NCI-H2171 treated with DMSO at 0.1 percent for 48 hours (cell line): ENCODE measurements at places on chromosomes 4 and X.
A peak's percentile ranks its signal among the peaks of the same experiment; 100 is the strongest.

- peak; percentile 6 for DNase-seq
Observed at GRCh38 chrX:131675596-131676194, 131.8 kb downstream of the OR13H1 start.

DNA sequence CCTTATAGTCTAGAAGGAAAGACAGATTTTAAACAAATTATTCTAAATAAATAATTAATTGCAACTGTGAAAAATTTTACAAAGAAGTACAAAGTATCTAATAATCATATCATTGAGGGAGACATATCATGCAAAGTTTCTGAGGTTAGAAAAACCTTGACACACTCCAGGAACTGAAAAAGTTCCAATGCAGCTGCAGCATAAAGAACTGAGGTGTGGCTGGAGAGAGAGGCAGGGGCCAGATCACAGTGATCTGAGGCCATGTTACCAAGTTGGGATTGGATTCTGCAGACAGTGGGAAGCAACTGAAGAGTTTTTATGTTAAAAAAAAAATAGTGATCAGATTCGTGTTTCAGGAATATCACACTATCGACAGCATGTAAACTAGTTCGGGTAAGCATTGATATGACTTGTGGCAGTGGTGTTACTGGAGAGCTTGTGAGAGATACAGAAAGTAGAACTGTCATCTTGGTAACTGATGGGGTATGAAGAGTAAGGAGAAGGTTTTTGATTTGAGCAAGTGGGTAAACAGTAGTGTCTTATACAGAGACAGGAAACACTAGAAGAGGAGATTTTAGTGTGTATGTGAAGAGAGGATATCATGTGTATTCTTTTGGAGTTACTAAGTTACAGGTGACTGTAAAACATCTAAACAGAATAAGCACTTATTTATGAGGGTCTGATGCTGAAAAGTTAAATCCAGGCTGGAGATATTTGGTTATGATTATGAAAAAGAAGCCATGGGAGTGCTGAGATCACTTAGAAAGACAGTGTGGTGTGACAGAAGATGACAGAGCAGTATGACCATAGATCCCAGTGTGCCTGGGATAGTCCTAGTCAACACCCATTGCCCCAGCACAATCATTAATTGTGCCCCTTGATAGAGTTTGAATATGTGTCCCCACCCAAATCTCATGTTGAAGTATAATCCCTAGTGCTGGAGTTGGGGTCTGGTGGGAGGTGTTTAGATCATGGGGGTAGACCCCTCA lies 15.6 kb upstream of the SPRY1 start:
- no peak for DNase-seq

- DNase-seq = no peak
Observed at GRCh38 chrX:116009861-116010710, 160.5 kb upstream of the AGTR2 start.

GRCh38 chr4:80215449-80216052 lies 18.2 kb downstream of the PRDM8 start:
- DNase-seq = peak; percentile 66

DNA sequence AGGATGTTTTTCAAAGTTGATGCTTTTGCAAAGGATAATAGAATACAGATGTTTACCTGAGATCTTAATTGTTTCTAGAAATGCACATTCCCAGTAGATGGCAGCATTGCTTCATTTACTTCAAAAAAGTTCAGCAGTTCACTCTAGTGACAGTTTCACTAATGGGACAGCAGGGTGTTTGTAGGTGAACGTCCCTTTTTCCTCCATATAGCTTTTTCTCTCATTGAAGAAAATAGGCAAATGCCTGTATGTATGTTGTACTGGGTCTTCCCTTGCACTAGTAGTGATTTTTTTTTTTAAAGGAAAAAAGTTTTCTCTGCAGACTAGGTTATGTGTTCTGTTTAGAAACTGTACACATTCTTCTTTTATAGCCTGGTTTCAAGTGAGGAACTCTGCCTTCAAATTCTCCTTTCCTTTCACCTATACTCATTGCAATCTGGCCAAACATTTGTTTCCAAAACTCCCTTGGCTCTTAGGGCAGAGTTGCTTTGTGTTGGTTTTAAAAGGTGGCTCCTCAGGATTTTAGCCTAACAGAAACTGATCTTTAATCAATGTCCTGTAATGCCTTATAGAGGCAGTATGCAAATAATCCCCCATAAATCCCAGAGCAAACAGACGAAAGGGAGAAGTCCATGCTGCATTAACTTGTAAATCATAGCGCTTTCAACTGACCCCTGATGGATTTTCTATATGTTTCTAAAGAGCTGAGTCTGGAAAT lies 86.3 kb downstream of the EGF start:
- peak; percentile 3 for DNase-seq

- no peak for DNase-seq
Observed at GRCh38 chr4:26217961-26218676, 102.7 kb upstream of the RBPJ start.
